ENCODE measurements at places on chromosomes 12 and 14. TPM values are rescaled to one million over a fixed set of nuclear protein-coding genes. Genes with fewer than 3 reads are reported as not detected.

The PRICKLE1 gene
- total RNA-seq: 19.0 TPM

The LRRC10 gene
- not detected for total RNA-seq

The FOXN4 gene
- 0.45 TPM for total RNA-seq

The CLEC14A gene
- total RNA-seq: 2.9 TPM

The METTL25 gene
- 20.2 TPM for total RNA-seq

The FSCB gene
- 0.18 TPM for total RNA-seq

The CLEC9A gene
- total RNA-seq: not detected

The SLC8A3 gene
- total RNA-seq: 18.9 TPM

The PRPH gene
- total RNA-seq: 3.1 TPM

DNA sequence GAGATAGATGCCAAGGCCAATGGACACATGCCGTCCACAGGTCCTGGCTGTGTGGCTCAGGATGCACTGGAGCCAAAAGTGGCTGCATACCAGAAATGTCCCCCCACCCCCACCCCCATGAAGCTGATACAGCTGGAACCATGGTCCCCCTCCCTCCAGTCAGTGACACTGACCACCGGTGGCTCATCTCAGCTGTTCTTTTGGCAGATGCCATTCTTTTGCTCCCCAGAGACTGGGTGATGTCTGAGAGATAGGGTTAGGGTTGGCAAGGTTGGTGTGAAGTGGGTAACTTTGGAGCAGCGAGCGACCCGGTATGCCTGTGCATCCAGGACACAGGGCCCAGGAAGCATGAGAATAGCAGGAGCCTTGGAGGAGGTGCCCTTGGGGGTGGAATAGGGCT is 285.6 kb downstream of the CACNA1C start:
- DNase-seq: no peak

DNA sequence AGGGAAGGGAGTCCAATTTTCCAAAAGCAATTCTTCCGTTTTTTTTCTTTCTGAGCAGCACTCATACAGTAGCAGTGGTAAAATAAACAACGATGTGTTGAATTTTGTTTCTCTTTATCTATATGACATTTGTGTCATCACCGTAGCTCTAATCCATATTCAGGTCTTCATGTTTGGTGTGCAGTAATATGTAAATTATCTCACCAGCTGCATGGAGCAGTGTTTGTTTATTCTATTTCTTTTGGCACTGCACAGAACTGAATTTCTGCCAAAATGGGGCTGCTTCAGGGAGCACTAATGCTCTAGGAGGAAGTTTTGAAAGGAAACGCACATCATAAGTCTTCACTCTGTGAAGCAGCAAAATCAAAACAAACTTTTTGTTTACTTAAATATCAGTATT is 130.0 kb upstream of the NPAS3 start:
- no peak for DNase-seq

DNA sequence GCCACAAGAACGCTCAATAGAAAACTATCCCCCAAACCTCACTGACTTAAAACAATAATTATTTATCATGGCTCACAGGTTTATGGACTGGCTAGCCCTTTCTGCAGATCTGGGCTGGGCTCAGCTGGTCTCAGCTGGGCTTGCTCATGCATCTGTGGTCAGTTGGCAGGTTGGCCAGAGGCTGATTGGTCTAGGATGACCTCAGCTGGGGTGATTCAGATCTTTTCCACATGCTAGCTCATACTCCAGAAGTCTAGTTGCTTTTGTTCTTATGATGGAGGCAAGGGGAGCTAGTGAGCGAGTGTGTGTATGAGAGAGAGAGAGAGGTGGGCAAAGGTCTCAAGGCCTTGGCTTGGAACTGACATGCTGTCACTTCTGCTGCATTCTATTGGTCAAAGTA is 181.2 kb upstream of the NRXN3 start:
- no peak for DNase-seq

DNA sequence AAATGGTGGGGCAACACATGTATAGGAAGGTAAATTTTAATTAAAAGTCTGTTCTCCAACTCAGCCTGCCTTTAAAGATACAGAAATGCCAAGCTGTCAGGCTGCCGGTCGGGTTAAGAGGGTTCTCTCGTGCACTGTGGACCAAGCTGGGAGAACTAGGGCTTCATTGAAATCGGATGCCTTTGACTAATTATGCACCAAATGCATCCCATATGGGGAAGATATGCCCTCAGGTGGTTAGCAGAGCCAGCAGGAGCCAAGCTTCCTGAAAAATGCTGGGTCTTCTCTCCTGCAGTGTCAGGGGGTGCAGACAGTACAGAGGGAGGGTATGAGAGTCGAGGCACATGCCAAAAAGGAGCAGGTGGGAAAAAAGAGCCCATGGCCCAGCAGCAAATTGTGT is 236.1 kb downstream of the CACNA1C start:
- DNase-seq: no peak

GRCh38 chr12:32692358-32692757 is 13.3 kb downstream of the DNM1L start:
- DNase-seq: no peak

GRCh38 chr14:29310757-29311156 is 544.2 kb downstream of the FOXG1 start:
- no peak for DNase-seq

DNA sequence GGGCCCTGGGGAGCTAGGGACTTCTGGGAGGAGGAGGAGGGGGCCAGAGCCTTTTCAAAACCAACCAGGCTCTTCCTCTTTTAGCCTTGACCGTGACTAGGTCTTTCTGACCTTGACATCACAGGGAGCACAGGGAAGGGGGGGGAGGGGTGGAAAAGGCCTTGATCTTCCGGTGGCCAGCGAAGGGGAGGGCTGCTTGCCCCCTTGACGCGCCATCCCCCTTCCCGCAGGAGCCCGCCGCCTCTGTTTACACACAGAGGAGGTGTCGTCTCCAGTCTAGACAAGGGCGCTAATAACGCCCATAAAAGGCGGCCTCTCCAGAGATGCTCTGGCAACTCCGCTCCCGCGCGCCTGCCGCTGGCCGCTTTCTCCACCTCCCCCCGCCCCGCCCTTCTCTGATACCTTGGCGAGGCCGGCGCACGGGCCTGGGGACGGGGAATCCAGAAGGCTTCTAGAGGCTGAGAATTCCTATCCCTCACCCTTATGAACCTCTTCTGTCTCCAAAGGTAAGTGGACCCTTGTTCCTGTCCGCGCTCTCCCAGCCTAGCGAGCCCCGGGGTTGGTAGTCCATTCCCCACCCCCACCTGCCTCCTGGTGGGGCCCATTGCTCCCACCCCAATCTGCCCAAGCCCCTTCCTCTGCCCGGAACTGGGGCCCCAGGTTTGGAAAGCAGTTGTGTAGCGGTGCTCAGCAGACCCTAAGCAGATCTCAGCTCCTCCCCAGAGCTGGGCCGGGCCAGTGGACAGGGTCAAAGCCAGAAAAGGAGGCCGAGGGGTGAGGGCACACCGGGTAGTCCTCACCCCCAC is 4.9 kb upstream of the HOXC12 start:
- no peak for DNase-seq

DNA sequence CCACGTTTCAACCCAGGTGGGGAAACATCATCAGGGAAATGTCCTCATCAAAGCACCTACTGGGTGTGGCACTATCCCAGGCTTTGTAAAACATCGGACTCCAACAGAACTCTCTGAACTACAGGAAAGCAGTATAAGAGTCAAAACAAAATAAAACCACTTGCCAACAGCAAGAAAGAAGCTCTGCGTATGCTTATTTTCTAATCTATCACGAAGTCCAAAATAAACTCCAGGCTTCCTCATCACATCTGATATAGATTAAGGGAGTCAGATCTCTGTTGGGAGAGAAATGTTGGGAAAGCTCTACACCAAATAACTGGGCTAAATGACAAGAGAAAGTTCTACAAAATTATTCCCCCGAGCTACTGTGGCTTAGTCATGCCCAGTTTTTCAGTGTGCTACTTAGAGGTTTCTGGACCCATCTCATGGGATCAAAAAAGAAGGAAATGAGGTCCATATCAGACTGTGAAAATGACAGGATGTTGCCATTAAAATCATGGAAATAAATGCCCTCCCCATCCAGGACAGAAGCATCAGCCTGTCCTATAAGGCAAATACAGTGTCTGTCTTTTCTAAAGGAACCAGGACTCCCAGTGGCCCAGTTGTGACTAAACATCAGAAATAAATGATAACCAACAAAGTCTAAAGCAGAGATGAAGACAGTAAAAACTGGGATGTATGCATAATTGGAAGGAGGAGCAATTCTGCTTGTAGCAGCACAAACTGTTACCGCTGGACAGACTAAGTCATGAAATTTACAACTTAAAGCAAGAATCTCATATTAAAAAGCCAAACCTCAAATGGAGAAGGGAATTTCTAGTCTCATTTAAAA is 149.5 kb downstream of the STXBP6 start:
- no peak for DNase-seq

GRCh38 chr14:84760489-84761126 is 769.3 kb upstream of the FLRT2 start:
- no peak for DNase-seq

DNA sequence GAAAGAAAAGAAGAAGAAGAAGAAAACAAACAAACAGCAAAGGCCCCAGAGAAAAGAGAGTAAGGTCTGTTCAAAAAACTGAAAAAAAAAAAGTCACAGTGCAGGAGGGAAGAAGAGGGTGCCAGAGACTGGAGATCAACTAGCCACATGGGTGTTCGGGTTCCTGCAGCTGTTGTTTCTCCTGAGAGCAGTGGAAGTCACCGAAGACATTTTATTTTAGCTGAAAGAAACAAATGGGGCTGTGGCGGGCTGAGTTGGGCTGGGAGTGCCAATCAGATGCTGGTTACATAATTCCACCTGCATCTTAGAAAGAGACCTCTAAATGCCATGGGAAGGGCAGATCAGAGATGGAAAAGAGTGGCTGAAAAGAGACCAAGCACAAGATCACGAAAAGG is 33.9 kb downstream of the ACTN1 start:
- no peak for DNase-seq

DNA sequence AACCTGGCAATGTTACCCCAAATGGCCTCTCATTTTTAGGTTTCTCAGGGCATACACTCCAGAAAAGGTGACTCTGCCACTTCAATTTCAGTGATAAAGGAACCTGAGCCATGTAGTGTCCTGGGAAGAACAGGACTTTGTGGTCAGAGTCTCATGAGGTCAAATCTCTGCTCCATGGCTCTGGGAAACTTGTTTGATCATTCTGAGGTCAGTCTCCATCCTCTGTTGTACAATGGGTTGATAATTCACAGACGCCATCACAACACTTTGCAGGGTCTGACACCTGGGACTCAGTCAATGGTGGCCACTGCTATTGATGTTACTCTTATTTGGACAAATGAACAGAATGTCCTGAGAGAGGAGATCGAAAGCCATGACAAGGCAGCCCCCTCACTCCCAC is 31.1 kb upstream of the SMOC1 start:
- DNase-seq: no peak

DNA sequence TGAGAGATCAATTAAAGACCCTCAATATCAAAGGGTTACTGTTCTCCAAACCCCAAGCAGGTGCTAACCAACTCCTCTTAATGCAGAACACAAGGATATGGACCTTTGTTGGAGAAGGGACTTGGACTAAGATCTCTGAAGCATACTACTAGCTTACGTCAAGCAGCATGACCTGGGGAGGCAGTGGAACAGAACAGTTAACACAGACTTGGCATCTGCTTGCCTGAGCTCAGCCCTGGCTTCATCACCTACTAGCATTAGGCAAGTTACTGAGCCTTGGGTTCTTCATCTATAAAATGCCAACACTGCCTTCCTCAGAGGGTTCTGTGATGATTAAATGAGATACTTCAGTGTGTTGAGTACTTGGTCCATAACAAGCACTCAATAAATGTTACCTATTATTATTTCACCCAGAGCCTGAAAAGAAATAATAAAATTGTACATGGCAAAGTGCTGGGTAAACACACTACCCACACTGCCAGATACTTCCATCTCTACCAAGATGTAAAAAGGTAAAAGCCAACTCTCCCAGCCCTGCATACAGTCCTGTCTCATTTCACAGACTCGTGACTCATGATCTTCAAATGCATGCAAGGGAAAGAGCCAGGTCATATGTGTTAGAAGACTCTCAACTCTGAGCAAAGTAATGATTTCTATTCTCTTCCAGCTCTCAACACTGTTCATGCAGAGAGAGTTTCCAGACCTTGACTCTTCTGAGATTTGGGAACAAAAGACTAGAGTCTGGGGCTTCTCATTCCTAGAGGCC is 39.7 kb downstream of the FMNL3 start:
- DNase-seq: no peak

DNA sequence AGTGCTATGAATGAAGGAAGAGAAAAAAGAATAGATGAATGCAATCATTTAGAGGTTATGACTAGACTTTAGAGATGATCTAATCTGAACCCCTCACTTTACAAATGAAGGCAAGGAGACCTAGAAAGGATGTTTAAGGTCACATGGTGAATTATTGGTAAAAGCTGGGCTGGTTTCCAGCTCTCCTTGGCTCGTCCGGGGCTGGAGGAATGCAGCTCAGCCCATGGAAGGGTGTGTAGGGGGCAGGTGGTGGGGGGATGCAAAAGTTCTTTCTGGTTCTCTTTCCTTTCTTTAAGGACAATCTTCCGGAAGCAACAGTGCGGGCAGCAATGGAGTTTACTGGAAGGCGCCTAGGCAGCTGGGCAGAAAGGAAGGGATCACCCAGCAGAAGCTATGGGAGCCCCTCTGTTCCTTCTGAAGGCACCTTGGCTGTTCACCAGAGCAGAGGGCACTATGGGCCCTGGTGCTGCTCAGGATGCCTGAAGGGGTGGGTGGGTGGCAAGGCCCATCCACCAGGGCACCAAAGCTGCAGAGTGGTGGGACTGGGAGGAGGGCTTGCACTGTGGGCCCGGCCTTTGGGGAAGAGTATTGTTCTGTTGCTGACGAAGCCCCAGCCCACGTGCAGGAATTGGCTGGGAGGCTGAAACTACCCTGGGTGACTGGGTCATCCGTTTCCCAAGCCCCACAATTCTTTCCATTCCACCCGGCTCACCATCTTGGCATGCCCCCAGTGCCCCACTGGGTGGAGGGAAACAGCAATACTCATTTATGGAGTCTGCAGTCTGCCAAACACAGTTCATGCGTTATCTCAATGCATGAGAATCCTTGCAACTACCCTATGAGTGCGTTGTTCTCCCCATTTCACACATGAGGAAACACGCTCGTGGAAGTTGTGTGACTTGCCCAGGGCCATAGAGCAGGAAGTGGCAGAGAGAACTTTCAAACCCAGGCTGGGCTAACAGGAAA is 78.2 kb downstream of the IRF2BPL start:
- DNase-seq: no peak

DNA sequence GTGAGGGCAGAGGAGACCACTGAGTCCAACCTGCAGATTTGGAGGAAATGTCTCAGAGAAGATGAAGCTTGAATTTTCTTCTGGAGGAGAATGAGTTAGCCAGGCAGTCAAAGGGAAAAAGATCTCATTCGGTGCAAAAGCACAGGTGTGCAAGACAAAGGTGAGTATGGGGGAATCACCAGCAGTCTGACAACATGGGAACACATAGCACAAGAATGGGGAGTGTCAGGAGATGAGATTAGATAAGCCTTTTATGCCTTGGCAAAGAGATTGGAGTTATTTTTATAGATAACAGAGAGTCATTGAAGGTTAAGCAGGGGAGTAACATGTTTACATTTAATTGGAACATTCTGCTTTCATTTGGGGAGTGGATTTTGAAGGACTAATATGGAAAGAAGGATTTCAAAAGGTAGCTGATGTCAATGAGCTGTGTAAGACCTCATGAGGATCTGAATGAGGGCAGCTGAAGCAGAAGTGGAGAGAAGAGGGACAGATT is 171.3 kb upstream of the NTF3 start:
- DNase-seq: no peak
